ENCODE measurements at places on chromosomes 6 and 20.
A peak's percentile ranks its signal among the peaks of the same experiment; 100 is the strongest.

DNA sequence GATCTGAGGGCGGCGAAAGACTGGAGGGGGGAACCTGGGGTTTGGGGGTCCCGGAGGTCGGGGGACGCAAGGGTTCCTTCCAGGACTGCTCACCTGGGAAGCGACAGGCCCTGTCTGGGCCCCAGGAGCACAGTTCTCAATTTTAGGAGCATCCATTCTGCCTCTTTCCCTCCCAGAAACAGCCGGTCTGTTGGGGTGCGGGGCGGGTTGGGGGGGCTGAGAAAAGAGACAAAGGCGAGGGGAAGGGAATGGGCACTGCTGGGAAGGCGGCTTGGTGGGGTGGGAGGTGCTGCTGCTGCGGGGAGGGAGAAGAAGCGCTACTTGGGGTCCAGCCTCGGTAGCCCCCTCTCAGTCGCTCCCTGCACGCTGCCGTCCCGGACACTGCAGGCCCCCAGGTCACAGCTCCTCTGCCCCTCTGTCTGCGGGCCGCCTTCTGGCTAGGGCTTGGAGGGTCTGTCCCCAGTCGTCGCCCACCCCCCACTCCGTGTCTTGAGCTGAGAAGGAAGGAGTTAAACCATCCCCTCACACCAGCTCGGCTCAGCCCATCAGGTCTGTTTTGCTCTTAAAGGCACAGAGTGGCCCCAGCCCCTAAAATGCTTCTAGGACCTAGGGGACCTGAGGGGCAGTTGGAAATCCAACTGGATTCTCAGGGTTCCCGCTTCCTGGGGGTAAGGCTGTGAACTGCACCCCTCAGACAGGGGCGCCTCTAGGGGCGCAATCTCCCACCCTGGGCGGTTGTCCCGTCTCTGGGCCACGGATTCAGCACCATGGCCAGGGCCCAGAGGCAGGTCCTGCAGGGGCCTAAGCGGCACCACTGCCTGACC, 690 bp downstream of the GDAP1L1 start:
- no peak for DNase-seq

DNA sequence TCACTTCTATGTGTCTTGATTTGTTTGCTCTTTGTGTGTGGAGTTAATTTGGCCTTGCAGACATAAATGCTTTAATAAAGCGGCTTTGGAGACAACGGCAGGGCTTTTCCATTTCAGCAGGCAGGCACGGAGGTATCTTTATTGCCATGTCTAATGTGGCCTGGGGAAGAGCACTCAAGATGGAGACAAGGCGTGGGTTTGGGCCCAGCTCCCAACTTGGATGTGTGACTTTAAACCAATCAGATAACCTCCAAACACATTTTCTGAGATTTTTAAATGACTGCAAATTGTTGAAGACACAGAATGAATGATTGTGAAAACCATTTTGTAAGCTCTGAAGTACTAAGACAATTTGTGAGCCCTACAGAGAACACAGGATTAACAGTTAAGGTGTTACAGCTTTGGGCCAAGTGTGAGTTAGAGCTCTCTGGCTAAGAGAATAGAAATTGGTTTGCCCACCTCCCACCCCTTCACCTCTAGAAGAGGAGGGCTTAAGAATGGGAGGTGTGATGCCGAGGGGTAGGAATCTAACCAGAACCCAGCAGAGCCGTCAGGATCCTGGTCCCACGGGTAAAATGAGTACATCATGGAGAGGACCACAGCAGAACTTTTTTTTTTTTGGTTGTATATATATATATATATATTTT, 9.0 kb downstream of the DYNLT1 start:
- no peak for DNase-seq

DNA sequence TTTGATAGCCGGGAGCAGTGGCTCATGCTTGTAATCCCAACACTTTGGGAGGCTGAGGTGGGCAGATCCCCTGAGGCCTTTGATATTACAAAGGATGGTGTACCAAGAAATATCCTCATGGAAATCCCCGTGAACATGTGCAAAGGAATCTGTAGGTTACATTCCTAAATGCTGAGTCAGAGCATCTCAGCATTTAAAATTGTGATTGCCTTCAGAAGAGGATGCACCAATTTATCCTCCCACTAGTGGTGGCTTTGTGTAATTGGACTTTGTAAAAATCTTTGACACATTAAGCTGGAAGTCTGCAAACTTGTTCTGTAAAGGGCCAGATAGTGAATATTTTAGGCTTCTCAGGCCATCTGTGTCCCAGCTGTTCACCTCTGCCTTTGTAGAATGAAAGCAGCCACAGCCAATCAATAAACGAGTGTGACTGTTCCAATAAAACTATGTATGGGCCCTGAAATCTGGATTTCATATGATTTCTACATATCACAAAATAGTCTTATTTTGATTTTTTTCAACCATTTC, 11.8 kb downstream of the TMEM14B start:
- no peak for DNase-seq

DNA sequence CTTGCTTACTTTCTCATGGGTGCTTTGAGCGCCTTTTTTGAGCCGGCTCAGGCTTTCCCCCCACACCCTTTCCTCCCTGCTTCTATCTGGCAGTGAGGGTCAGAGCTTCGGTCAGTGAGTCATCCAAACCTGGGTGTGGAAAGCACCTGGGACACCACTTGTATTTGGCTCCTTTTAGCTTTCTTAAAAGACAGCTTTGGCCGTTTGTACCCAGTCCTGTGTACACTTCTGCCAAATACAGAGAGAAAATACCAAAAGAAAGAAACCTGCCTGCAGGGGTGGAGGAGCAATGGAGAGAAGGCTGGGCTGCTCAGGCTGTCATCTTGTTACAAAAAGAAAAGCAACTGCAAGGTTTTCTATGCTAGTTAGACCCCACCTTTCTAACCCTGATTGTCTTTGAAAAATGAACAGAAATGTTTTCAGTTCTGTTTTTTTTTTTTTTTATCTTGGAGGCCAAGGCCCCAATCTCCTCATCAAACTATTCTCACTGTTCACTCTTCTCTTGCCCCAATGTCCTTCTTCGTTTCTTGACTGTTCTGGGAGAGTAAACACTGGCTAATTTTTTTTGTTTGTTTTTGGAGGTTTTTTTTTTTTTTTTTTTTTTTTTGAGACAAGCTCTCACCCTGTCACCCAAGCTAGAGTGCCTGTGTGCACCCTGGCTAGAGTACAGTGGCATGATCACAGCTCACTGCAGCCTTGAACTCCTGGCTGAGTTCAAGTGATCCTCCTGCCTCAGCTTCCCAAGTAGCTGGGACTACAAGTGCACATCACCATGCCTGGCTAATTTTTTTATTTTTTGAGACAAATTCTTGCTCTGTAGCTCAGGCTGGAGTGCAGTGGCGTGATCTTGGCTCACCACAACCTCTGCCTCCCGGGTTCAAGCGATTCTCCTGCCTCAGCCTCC, 76.4 kb downstream of the SSR1 start:
- no peak for DNase-seq

GRCh38 chr6:4404415-4404814, 269.0 kb upstream of the ECI2 start:
- DNase-seq = no peak

- DNase-seq = peak; percentile 57
Measured at GRCh38 chr6:149484733-149485700, at the start of gene ZC3H12D. Gene ZC3H12D (minus strand): TSS chr6:149485014. CDS start chr6:149474543, 10,471 bp downstream.

DNA sequence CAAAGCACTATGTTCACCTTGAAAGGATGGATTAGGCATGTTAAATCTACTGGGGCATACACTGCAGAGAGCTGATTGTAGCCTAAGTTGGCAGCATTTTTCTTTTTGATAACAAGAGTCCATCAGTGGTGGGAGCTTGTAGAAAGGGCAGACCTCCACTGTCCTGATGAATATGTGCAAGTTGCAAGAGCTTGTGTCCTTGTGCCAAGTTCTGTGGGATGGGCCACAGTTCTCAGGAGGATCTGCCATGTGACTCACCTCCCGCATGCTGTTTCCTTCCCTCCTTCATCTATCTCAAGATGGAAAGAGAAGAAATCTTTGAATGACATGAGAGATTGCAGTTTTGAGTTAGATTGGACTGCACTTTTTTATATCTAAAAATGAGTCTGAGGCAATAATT, 58.3 kb upstream of the GGTLC1 start:
- DNase-seq = no peak

- no peak for DNase-seq
Measured at GRCh38 chr6:37826188-37826587, 6.7 kb downstream of the ZFAND3 start.

- DNase-seq = no peak
Measured at GRCh38 chr6:63573899-63574553, 1.7 kb downstream of the LOC128125822 start.

DNA sequence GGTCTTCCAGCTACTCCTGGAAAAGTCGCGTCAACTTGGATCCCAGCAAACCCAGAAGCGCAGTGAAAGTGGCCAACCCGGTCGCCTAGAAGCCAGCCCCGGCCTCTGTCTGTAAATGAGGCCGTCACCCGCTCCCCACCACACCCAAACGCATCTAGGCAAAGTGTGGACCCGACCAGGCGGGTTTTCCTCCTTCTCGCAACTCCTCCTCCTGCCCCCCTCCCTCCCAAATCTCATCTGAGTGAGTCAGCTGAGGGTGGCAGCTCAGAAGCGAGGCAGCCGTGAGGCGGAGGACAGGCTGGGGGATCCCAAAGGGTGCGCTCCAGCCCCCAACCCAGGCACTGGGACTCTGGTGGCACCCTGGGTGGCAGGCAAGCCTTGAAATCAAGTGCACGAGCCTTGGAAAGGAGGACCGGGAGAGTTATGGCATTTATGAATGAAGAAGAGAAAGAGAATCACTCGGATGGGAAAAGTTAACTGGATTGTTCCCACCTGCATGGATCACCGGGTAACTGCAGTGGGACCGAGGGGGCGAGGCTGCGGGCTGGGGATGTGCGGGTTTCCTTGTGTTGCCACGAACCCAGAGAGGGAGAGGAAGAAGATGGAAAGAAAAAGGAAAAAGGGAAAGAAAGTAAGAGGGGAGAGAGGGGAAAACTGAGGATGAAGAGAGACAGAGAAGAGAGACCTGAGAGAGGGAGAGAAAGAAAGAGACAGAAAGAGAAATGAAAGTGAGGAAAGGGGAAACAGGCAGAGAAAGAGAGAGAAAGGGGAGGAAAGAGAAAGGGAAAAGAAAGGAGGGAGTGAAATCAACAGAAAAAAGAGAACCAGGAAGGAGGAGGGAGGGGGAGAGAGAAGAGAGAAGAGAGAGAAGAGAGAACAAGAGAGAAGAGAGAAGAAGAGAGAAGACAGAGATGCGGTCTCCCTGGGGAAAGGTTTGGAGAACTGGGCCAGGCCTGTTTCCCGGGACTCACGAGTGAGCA, at the start of gene APCDD1L:
TSS of gene APCDD1L (minus strand) at position 167 of the 980 bp plus-strand sequence. CDS start 692 bp downstream, outside the sequence.
- no peak for DNase-seq

DNA sequence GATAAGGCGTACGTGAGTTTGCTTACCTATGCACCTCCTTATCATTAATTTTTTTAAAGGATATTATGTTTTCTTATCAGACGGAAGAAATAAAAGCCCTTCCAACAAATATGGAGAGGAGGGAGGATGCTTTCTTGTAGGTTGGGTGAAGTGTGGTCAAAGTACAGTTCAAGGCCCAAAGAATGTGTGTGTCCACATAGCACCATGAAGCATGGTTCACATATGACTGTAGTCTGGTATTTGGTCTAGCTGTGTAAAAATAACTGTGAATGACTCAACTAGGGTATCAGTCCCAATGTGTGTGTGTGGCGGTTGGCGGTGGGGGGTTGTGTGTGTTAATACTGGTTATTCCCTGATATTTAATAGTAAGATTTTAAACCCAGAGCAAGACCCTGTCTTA, 212.7 kb downstream of the TMEM242 start:
- DNase-seq = no peak

- DNase-seq = no peak
Measured at GRCh38 chr20:41135187-41135887, 2.0 kb upstream of the PLCG1 start.

GRCh38 chr6:166998256-166999144, 697 bp upstream of the CEP43 start:
- no peak for DNase-seq

- DNase-seq = no peak
Measured at GRCh38 chr20:58550275-58551059, 35.3 kb upstream of the APCDD1L start.

DNA sequence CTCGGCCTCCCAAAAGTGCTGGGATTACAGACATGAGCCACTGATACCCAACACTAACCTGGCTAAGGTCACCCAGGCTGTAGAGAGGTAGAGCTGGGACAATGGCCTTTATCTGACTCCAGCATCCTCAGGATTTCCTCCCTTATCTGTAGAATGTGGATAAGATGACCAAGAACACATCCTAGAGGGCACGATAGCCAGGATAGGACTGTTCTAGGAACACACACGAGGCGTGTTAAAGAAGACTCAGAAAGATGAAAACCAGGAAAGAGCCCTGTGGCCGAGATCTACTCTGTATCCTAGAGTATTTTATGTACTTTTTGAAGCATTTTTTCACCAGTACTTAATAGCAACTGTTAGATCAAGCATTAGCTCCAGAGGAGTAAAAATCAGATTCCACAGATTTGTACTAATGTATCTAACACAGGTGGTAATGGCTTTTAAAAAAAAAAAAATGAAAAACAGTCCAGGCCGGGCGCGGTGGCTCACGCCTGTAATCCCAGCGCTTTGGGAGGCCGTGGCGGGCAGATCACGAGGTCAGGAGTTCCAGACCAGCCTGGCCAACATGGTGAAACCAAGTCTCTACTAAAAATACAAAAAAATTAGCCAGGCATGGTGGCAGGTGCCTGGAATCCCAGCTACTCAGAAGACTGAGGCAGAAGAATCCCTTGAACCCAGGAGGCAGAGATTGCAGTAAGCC, 17.3 kb downstream of the PPP1R10 start:
- no peak for DNase-seq

GRCh38 chr6:147200711-147201110, 3.5 kb upstream of the STXBP5 start:
- no peak for DNase-seq

- DNase-seq = no peak
Measured at GRCh38 chr6:56279331-56280080, 32.1 kb upstream of the COL21A1 start.

DNA sequence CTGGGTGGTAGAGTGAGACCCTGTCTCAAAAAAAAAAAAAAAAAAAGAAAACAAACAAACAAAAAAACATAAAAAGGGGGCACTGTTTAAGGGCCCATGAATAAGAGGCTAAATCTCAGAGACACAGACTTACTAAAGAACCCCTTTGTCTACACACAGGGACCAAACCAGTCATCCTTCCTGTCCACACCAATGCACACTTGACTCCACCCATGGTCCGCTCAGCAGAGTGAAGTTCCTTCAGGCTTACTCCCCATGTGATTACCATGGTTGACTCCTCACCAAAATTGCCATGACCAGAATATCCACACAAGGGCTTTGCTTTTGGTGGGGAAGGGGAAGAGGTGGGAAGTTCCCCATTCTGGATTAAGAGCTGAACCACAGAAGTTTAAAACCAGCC, 19.4 kb upstream of the REPS1 start:
- no peak for DNase-seq

DNA sequence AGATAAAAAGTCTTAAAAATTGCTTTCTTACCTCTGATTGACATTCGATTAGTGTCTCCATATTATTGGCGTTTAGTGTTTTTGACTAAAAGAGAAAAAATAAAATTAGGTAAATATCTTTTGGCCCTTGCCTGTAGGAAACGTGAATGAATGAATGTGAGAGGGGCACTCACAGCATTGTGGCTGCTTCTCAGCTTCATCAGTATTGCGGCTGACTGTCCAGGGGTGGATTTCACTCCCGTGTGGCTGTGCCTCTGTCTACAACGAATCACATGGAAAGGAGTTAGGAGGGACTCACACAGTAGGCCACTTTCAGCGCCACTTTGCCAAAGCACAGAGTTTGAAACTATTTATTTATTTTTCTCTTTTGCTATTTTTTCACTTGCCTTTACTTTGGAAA, 844 bp downstream of the TAGAP start:
- no peak for DNase-seq

- no peak for DNase-seq
Measured at GRCh38 chr6:11120271-11121005, 8.9 kb upstream of the ERVFRD-1 start.

All from activated CD4-positive, alpha-beta T cell treated with anti-CD3 and anti-CD28 coated beads for 24 hours (primary cell).